ENCODE measurements at places on chromosomes 11 and 22.

GRCh38 chr11:57549983-57550382 lies 12.6 kb downstream of the SMTNL1 start:
- DNase-seq: no peak

- no peak for DNase-seq
These were observed 73.8 kb upstream of the GAL start for GRCh38 chr11:68610452-68611116.

DNA sequence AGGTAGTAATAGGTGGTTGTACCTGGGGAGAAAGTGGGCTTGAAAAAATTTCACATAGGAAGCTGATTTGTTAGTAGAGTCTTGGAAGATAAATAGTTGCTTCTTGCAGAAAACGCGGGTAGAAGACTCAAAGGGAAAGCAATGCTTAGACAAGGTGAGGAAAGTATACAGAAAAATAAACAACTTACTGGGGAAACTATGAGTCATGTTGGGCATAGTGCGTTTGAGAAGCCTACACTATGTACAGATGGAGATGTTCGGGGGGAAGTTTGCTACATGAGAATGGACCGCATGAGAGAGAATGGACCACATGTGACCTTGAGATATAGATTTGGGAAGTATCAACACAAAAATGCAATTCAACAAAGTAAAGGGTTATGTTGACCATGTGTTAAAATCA lies 86.7 kb upstream of the DDI1 start:
- no peak for DNase-seq

DNA sequence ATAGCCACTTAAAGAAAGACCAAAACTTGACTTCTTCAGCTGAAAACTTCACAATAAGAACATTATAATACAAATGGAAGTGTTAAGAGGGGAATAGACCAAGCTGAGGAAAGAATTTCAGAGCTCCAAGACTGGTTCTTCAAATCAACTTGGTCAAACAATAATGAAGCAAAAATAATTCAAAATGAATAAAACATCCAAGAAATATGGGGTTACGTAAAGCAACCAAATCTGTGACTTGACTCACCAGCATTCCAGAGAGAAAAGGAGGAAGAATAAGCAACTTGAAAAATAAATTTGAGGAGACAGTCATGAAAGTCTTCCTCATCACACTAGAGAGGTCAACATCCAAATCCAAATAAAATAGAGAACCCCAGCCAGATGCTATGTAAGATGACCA lies 31.4 kb downstream of the XKR3 start:
- no peak for DNase-seq

- peak; percentile 82 for DNase-seq
These were observed 6.9 kb downstream of the TRABD start for GRCh38 chr22:50192436-50193204.
